ENCODE measurements at places on chromosomes 7 and 10.

DNA sequence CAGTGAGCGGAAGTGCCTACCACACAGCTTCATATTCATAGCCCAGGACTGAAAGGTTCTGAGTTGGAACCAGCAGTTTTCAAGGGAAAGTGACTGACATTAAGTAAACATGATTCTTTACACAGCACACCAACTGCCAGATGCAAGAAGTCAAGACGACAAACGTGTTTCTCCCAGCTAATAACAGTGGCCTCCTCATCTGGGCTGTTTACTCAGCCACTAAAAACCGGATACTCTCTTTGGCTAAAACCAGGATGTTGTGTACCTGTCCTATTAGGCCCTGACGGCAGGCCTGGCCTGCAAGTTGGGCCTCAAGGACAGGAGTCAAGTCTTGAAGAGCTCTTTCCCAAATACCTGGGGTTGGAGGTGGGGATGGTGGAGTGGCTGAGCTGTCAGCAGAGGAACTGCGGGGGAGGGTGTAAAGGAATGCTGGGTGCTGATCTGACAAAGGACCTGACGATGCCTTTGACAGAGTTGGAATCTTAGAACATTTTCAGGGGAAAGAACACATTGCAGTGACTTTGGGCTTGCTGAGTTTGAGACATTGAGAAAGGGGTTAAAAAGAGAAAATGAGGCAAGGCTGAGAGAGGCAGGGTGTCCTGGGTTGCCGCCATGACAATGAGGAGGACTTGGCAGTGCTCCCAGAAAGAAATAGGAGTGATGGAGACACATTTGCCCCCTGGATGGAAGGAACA is 57.7 kb downstream of the STEAP1B start:
- no peak for DNase-seq

GRCh38 chr7:26185131-26185843 is 15.3 kb downstream of the HNRNPA2B1 start:
- no peak for DNase-seq

DNA sequence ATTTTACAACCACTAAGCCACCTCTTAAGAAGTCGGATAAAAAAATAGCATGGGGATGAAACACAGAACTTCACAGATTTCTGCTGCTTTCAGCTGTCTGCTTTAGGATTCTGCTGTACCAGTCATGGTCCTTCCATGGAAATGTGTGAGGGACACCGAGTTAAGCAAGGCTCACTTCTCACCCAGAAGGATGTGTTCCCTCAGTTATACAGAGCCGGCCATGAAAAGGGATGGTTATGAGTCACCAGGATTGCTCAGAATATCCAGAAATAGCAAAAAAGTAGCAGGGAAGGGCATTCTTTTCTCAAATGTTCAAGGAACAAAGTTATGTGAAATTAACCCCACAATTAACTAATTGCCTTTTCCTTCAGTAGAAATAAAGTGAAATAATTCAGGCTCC is 124.4 kb downstream of the AMPH start:
- no peak for DNase-seq

- DNase-seq: no peak
Measured at GRCh38 chr7:111558991-111559390, 3.3 kb downstream of the IMMP2L start.

DNA sequence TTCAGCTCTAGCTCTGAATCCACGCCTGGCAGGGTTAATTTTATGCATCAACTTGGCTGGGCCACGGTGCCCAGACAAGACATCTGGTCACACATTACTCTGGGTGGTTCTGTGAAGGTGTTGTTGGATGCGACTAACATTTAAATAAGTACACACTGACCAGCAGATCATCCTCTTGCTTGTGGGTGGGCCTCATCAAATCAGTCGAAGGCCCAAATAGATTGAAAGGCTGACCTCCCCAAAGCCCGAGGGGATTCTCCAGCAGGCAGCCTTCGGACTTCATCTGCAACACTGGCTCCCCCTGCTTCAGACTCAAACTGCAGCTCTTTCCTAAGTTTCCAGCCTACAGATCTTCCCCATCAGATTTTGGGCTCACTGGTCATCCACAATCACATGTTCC is 53.6 kb downstream of the SFMBT2 start:
- no peak for DNase-seq

- DNase-seq: no peak
Measured at GRCh38 chr10:5522913-5523560, 1.7 kb upstream of the CALML3 start.

DNA sequence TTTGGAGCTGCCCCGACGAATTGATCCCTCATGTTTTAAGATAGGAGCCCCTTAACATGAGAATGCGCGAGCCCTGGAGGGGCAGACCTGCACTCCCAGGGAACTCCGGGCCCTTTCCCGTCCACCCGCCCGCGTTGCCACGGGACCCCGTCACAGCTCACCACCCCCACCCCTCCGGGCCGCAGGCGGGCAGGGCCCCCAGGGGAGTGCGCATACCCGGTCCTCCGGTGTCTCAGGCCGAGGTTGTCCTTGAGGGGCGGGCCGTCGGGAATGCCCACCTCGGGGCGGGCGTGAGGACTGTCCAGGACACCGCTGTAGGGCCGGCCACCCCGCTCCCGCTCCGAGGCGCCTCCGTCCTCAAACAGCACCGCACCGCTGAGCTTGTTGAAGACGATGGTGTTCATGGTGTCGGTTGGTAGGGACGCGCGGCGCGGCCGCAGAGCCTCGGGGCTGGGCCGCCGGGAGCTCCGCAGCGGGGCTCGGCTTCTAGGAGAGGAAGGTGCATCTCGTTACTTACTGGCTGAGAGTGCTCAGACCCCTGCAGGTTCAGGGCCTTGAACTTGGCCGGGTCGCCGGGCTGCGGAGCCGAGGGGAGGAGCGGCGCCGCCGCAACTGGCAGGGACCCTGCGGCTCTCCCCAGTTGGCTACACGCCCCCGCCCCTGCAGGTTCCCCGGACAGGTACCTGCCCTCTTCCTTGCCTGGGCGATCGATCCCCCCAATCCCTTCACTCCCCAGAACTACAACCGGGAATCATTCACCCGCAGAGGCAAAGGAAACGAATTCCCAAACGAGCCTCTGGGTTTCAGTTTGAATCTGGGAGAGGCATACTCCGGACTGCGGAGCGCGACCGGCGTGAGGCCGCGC is 2.4 kb downstream of the MKX start:
- DNase-seq: no peak

DNA sequence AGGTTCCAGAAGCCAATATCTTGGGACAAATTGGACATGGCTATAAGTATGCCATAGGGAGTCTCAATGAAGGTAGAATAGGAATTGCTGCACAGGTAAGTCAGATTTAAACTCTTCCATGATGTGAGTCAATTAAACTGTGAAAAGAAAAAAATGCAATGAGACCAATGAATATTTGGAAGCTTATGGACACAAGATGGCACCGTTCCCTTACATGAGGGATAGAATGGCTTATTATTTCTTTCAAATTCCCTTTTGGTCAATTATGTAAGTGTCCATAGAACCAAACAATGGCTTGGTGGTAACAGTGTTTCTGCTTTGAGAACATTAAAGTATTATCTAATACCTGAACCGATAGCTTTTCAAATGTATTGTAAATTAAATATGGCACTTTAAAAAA is 35.6 kb downstream of the ACADSB start:
- DNase-seq: no peak

- no peak for DNase-seq
Measured at GRCh38 chr7:142478479-142479220, 220.8 kb upstream of the PRSS58 start.

DNA sequence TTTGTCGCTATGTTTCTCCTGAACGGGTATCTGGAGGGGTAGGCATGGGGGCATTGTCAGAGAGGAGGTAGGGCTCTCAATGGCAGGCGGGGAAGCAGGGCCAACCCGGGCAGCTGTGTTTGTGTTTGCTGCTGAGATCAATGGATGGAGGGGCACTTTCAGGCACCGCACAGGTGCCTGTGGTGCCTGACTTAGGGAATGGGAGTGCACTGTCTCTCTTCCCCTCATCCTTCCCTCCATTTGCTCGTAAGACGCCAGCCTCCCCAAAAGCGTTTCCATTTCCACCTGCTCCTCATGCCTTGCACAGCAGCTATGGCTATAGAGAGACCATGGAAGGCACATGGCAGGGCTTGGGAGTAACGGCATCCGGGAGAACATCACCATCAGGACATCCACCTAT is 615.9 kb upstream of the FOXK1 start:
- no peak for DNase-seq

DNA sequence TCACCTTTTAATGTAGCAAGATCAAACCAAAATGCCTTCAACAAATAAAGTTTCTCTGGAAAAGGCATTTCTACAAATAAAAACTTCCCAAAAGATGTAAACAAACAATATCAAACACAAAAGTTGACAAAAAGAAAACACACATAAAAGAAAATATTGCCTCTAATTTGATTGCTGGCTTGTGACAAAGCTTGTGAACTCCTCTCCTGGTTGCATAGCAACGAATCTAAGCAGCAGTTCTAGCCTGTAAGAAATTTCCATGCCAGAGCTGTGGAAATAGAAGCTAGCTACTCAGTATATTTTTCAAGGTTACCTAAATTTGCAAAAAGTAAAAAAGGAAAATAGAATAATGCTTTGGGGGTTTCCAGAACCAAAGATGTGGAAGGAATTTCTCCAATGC is 173.9 kb upstream of the CDK1 start:
- DNase-seq: no peak

- no peak for DNase-seq
Measured at GRCh38 chr7:91876391-91877133, 3.9 kb downstream of the MTERF1 start.

DNA sequence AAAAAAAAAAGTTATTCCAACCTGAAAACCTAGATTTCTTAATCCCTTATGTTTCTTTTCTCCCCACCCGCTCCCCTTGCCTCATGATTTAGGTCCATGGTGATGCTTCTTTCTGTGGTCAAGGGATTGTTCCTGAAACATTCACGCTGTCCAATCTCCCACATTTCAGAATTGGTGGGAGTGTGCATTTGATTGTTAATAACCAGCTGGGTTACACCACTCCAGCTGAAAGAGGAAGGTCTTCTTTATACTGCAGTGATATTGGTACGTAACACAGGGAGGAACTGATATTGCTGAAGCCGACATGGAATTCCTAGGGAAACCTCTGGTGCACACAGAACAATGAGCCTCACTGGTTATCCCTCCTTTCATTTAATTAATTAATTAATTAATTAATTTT is 22.7 kb downstream of the DHTKD1 start:
- no peak for DNase-seq

DNA sequence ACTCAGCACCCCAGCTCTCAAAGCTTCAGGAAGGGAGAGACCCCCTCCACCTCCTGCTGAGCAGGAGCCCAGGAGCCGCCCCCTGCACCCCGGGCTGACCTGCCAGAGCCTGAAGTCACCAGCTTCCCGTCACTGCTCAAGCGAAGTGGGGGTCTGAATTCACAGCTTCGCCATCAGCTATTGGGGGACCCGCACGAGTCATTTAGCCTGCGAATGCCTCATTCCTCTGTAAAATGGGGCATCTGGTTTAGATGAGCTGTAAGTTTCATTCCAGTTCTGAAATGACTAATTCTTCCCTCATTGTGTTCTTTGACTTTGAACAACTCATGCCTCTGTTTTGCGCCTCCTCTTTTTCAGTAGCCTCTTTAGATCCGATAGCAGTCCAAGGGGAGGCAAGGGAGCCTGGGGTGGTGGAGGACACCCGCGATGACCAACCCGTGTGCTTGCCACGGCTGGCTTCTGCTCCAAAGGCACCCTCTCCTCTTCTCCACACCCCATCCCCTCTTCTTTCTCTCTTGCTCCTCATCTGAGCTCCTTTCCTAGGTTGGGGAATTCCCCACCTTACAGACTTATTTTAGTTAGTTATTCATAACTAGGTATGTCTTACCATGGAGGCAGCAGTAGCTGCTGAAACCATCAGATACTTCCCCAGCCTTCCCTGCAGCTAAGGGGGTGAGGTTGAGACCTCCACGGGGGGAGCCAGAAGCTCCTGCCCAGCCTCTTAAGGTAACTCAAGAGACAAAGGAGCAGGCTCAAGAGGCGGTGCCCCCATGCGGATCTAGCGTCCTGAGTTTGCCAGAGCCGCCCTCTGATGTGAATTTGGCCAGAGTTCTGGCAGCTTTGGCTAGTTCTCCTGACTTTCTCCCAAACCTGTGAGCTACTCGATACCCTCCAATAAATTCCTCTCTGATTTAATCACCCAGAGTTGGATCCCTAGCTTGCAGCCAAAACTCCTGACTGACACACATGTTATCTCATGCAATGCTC is 47.7 kb downstream of the RBM17 start:
- no peak for DNase-seq

- DNase-seq: no peak
Measured at GRCh38 chr10:124734311-124735166, 9.6 kb downstream of the FAM53B start.

- no peak for DNase-seq
Measured at GRCh38 chr7:139482662-139483466, 609 bp downstream of the KLRG2 start.

DNA sequence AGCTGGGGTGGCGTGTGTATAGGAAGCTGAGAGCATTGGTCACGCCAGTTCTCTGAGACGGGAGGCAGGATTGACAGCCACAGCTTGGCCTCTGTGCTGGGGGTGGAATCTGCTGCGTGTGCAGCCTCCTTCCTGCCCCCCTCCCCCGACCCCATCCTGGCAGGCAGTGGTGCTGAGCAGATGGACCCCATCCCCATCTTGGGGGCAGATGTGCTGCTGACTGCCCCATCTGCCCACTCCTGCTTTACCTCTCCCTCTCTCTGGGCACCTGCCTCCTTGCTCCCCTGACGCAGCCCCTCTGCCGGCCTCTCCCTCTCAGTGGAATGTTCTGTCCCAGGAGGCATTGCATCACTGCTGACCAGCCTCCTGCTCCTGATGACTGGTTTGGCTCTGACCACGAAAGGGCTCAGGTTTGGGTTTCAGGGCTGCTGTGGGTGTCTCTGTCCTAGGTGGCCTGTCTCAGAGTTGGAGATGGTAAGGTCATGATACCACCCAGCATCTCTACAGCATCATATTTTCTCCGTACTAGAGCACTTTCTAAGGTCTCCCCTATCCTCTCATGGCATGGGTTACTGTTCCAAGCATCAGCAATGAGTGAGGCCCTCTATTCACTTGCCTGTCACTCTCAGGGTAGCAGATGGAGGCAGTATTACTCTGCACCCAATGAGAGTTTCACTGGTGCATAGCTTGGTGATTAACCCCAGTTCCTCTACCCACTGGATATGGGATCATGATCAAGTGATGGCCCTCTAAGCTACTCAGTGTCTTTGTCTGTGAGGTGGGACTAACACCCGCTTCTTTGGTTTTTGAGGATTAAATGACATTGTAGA is 81.9 kb downstream of the RBM20 start:
- DNase-seq: no peak

- no peak for DNase-seq
Measured at GRCh38 chr7:77208416-77208815, 8.8 kb upstream of the FGL2 start.

DNA sequence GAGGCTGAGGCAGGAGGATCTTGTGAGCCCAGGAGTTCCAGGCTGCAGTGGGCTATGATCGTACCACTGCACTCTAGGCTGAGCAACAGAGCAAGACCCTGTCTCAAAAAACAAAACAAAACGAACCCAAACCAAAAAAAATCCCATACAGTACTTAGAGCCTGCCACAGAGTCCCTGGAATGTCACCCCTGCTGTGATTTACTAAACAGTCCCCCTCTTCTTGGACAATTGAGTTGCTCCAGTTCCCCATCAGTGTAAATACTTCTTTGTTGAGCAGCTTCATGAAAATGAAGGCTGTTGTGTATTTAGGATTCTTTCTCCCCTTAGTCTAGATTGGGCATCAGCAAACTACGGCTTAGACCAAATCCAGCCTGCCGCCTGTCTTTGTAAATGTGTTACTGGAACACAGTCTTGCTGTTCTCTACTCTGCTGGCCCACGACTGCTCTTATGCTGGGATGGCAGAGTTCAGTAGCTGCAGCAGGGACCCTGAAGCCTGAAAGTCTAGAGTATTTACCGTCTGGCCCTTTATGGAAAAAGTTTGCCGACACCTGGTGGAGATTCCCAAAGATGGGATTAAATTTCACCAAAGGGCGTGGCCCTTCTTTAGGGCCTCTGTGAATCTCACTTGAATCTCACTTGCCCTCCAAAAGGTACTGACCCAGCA is 57.8 kb downstream of the PALD1 start:
- no peak for DNase-seq

Measured in activated CD8-positive, alpha-beta memory T cell treated with anti-CD3 and anti-CD28 coated beads for 1 hour (primary cell).